ENCODE measurements at places on chromosomes 16 and 17. TPM values are rescaled to one million over a fixed set of nuclear protein-coding genes. Genes with fewer than 3 reads are reported as not detected.

Gene CDH13
- 23.0 TPM for total RNA-seq

Gene MYH2
- 0.02 TPM for total RNA-seq

Gene ZC3H18
- 31.6 TPM for total RNA-seq

Gene CSH1
- 8.9 TPM for total RNA-seq

Gene PRCD
- 1.5 TPM for total RNA-seq

Gene PLEKHM1
- 41.9 TPM for total RNA-seq

Gene TBC1D3I
- total RNA-seq = 0.11 TPM

Gene TMEM238L
- total RNA-seq = not detected

Gene SLC52A1
- not detected for total RNA-seq

Gene MT1G
- 0.87 TPM for total RNA-seq

Gene CASKIN1
- total RNA-seq = 1.3 TPM

Gene NEUROD2
- total RNA-seq = not detected

Gene ASGR2
- not detected for total RNA-seq

Gene CLEC10A
- not detected for total RNA-seq

Gene CA5A
- not detected for total RNA-seq

Gene HSF5
- total RNA-seq = not detected

Gene ENPP7
- not detected for total RNA-seq

Gene MSLN
- not detected for total RNA-seq

Gene CIITA
- total RNA-seq = not detected

Gene PPM1E
- total RNA-seq = 0.79 TPM

Gene FOXC2
- 15.9 TPM for total RNA-seq

Gene TRAF7
- 92.1 TPM for total RNA-seq

Gene TLK2
- total RNA-seq = 53.0 TPM

Gene ADAP2
- total RNA-seq = 1.1 TPM

Gene HCRT
- not detected for total RNA-seq

Gene GDPD3
- 1.8 TPM for total RNA-seq

Gene RNF135
- 5.6 TPM for total RNA-seq

Gene CCL16
- not detected for total RNA-seq

Gene PRRT2
- 6.7 TPM for total RNA-seq

Gene EVPL
- not detected for total RNA-seq

Gene ADCY9
- 11.4 TPM for total RNA-seq

Gene CX3CL1
- total RNA-seq = 12.1 TPM

Gene DHX38
- total RNA-seq = 49.0 TPM
